ENCODE measurements at places on chromosomes 6 and 20. TPM values are rescaled to one million over a fixed set of nuclear protein-coding genes. Genes with fewer than 3 reads are reported as not detected.

GPLD1 gene
- 0.98 TPM for total RNA-seq

GCNT2 gene
- total RNA-seq = 42.8 TPM

OR12D3 gene
- total RNA-seq = not detected

SLC22A7 gene
- total RNA-seq = not detected

DEFB118 gene
- total RNA-seq = not detected

COQ3 gene
- total RNA-seq = 9.5 TPM

SRSF12 gene
- total RNA-seq = 0.28 TPM

ZNF391 gene
- 4.4 TPM for total RNA-seq

FAM162B gene
- total RNA-seq = not detected

LY86 gene
- not detected for total RNA-seq

MOG gene
- total RNA-seq = not detected

C6orf15 gene
- not detected for total RNA-seq

IMPG1 gene
- total RNA-seq = not detected

CCN5 gene
- 15.2 TPM for total RNA-seq

GSS gene
- total RNA-seq = 64.8 TPM

SYCP2 gene
- 39.7 TPM for total RNA-seq

VGLL2 gene
- total RNA-seq = not detected

MCUR1 gene
- total RNA-seq = 33.1 TPM

IPCEF1 gene
- total RNA-seq = 0.28 TPM

HLA-DOA gene
- total RNA-seq = 0.08 TPM

Measured in Panc1 (cell line).